ENCODE measurements at places on chromosomes 5 and 9. TPM values are rescaled to one million over a fixed set of nuclear protein-coding genes. Genes with fewer than 3 reads are reported as not detected.
A peak's percentile ranks its signal among the peaks of the same experiment; 100 is the strongest.

PCDHB8 gene
- total RNA-seq = 0.52 TPM

INSL4 gene
- total RNA-seq = not detected

CMYA5 gene
- total RNA-seq = 1.6 TPM

MYO10 gene
- 35.8 TPM for total RNA-seq

PAPPA gene
- 2.0 TPM for total RNA-seq

TLX3 gene
- total RNA-seq = not detected

MARCHF11 gene
- not detected for total RNA-seq

DDX4 gene
- total RNA-seq = not detected

PAX5 gene
- total RNA-seq = 0.52 TPM

DNA sequence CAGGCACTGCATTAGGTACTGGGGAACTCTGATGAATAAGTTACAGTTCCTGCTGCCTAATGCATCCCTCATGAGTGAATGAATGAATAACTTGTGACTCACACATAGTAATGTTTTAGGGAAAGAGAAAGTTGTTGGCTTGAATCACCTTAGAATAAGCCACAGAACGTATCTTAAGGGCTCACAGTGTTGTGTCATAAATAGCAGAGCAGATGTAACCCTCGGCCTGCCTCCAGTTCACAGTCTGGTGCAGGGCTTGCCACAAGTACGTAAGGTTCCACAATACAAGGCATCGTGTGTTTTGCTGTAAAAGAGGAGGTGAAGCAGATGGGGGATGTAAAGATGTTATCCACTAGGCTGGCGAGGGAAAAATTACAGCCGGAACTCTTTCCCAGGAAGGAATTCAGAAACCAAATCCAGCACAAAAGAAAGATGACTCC lies 218.7 kb downstream of the TRPM3 start:
- DNase-seq = no peak

GRCh38 chr5:163366757-163367156 lies 70.6 kb upstream of the CCNG1 start:
- no peak for DNase-seq

GRCh38 chr5:167451076-167451475 lies 840.4 kb upstream of the WWC1 start:
- no peak for DNase-seq

GRCh38 chr5:57738301-57738700 lies 255.7 kb upstream of the ACTBL2 start:
- DNase-seq = no peak

- DNase-seq = peak; percentile 58
These were observed 310.8 kb upstream of the DMRT1 start for GRCh38 chr9:530681-531080.

DNA sequence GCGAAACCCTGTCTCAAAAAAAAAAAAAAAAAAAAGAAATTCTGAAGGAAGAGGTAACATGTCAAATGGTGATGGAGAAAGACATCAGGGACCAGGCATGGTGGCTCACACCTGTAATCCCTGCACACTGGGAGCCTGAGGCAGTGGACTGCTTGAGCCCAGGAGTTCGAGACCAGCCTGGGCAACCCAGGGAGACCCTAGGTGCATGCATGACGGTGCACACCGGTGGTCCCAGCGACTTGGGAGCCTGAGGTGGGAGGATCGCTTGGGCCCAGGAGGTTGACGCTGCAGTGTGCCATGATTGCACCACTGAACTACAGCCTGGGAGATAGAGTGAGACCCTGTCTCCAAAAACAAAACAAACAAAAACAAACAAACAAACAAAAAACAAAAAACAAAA lies 1.8 kb downstream of the ISCA1 start:
- no peak for DNase-seq

DNA sequence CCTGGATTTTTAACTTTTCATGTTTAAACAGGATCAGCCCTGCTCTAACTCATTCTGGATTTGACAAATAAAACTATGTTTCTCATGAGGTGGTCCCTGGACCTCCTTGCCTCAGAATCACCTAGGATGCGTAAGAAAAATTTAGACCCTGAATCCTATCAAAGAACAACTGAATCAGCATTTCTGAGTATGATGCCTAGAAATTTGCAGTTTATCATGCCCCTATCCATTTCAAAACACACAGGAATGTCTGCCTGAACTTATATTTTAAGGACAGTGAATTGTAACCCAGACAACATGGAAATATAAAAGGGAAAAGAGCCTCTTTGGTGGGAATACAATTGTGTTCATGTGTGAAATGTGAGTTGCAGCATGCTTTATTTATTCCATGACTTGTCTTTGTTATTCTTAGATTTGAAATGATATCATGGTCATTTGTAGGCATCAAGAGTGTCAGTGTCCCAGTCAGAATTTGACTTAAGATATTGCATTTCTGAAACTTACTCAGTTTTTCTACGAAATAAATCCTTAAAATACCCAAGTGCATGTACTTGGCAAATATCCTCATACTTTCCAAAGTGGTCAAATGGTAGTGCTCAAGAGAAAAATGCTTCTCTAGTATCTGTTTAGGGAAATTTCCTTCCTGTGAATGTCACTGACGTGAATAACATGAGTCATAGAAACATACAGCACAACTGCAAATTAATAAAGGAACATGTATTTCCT lies 144.3 kb downstream of the GIN1 start:
- no peak for DNase-seq

GRCh38 chr9:82456642-82457041 lies 468.1 kb downstream of the SPATA31D1 start:
- no peak for DNase-seq

DNA sequence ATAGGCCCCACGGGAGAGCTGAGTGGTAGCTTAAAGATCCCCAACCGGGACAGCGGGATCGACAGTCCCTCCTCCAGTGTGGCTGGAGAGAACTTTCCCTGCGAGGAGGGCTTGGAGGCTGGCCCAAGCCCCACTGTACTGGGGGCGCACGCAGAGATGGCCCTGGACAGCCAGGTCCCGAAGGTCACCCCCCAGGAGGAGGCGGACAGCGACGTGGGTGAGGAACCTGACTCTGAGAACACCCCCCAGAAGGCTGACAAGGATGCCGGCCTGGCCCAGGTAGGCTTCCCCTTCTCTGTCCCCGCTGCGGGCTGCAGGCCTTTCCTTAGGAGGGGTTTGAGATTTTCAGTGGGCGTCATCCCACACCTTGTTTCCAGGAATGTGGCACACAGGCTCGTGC lies 29.1 kb downstream of the FGD3 start:
- no peak for DNase-seq

DNA sequence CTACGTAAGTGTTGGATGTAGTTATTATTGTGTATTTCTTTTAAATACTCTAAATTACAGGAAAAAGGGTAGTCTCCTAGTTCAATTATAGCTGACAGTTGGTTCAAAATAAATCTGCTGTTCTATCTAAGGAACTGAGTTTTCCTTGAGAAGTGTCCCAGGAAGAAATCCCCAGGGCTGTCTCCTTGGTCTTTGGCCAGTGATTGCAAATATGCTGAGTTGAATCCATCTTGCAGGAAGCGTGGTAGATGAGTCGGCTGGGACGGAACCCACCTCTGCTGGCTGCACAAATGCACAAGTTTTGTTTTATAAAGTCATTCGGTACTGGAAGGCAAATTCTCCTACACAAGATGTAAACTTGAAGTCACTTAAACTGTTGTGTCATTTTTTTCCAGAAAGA lies 30.2 kb upstream of the HOMER1 start:
- DNase-seq = no peak

- DNase-seq = no peak
These were observed 45.3 kb upstream of the SUSD3 start for GRCh38 chr9:93012963-93013855.

GRCh38 chr5:56168066-56168478 lies 65.1 kb downstream of the ANKRD55 start:
- DNase-seq = no peak

GRCh38 chr5:103561685-103562452 lies 720 bp downstream of the NUDT12 start:
- no peak for DNase-seq

DNA sequence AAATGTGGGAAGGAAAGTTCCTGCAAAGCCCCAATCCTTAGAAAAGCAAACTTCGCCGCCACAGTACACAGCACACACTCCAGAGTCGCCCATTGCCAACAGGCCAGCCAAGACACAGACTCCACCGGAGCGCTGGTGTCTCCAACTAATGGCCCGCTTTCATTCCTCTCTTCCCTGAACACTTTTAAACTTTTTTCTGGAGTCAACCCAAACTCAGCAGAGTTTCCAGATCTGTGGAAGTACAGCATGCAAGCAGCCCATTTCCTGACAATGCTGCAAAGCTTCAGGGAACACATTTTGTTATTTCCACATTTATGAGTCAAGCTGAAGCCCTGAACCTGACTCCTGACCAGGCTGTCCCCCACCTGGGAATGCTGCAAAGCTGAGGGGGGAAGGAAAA lies 351.9 kb downstream of the NFIB start:
- no peak for DNase-seq

DNA sequence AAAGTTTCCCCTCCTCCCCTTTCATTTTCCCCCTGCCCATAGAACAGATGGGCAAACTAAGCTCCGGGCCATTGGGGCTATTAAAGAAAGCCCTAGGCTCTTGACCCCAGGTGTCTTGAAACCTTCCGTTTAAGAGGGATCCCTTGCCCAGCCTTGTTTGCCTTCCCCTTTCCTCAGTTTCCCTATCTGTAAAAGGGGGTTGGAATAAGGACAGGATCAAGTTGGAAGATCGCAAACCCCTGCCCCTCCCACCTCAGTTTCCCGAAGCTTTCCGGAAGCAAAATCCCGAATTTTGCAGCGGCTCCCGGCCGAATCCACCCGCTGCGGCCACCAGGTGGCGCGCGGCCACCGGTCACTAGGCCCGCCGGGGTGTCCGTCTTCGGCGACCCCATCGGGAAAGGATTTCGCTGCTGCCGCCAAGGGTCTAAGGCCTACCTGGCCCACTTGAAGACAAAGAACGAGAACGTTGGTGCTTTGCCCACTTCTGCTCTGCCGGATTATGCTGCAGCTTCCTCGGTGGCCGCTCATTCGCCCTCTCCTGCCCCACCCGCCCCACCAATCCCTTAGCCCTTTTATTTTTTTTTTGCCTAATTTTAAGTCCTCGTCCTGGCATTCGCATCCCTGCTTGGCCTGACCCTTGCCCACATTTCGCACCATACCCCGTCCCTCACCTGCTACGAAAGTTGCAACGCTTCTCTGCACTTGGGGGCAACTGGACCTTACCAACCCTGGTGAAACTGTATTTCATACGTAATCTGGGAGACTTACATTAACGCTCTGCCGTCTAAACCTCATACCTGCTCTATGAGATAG lies 962 bp upstream of the NR6A1 start:
- DNase-seq = peak; percentile 74

GRCh38 chr9:5492965-5493678 lies 17.2 kb upstream of the PDCD1LG2 start:
- DNase-seq = no peak

DNA sequence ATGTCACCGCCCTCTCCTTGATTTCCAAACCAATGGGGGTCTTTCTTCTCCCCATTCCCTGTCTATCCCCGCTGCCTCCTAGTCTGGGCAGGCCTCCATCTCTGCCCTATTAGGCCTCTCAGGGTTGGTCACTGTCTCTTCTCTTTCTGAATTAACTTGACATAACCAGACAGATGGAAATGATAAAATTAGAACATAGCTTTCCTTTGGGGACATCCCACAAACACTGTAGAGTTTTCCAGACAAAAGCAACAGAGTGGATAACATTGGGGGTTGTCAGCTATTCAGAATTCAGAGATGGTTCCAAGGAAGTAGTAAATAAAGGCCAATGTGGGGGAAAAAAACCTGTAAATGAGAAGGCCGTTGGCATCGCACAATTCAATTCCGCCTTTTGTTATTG lies 24.7 kb downstream of the LHX6 start:
- DNase-seq = no peak

GRCh38 chr9:15305470-15305869 lies 1.5 kb downstream of the TTC39B start:
- no peak for DNase-seq

DNA sequence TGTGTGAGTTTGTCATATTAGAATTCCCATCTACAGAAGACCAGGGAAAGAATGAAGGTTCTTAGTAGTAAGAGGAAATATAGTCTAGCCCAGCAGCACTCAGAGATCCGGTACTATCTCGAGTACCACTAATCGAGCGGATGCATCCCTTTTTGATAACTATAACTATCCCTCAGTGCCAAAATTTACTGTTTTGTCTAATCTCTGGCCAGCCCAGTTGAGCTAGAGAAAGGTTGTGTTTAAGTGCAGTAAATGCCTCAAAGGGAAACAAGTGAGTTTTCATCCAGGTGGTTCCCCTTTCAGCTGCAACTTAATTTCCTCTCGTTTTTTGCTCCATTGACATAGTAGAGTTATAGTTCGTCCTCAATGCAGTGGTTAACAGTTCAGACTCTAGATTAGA lies 146.7 kb downstream of the GPBP1 start:
- no peak for DNase-seq

GRCh38 chr9:121262953-121263352 lies 5.0 kb upstream of the GSN start:
- no peak for DNase-seq

DNA sequence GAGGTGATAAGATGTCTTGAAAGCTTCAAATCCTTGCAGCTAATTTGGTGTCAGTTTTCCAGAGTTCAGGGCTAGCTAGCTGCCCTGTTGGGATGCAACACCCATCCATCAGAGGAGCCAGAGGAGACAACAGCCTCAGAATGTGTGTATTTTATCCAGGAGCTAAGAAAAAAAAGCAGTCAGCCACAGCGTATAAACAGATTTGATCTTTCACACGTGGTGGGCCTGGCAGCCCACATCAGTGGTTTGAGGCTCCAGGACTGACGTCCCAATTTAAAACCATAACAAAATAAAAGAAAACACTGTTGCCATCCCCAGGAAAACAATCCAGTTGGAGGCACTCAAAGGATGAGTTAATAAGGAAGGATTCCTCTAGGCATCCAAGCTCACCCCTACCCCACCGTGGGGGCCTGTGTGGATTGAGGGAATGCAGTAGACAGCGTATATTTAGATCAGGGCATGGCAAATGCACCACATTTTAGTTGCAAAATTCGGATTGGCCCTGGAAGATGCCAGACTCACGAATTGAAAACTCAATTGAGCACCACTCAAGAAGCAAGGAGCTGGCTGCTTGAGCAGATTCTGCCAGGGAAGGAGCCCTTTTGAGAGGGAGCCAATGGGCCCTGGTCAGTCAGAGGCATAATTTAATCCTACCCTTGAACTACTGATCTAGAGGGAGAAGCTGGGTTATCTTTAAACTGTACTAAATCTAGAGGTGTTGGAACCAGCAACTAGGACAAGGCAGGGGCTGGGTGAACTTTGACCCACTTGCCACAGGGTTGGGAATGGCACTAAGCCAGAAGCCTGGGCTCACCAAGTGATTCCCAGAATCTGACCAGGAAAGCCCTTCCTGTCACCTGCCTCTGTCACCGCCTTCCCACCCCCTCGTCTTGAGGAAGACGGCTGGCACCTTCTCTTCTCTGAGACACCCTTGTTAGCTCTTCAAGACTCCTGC lies 17.5 kb downstream of the ADRA1B start:
- DNase-seq = peak; percentile 48
